ENCODE measurements at places on chromosomes 3 and 15. TPM values are rescaled to one million over a fixed set of nuclear protein-coding genes. Genes with fewer than 3 reads are reported as not detected.

The SLC25A20 gene
- polyA plus RNA-seq, result 254 TPM

GRCh38 chr3:4950948-4951347, 28.3 kb upstream of the BHLHE40 start:
- H3K36me3 ChIP-seq, result no peaks in the 10 kb centered on the region
- no peak for DNase-seq
- H3K4me3 ChIP-seq, result no peak overlapping the region
- H3K4me1 ChIP-seq, result no peaks in the 10 kb centered on the region
- no peak overlapping the region for H3K27ac ChIP-seq

GRCh38 chr3:124258057-124258500, 266.2 kb upstream of the ROPN1 start:
- H3K36me3 ChIP-seq, result no peaks in the 10 kb centered on the region
- DNase-seq, result no peak
- H3K4me3 ChIP-seq, result no peak overlapping the region

DNA sequence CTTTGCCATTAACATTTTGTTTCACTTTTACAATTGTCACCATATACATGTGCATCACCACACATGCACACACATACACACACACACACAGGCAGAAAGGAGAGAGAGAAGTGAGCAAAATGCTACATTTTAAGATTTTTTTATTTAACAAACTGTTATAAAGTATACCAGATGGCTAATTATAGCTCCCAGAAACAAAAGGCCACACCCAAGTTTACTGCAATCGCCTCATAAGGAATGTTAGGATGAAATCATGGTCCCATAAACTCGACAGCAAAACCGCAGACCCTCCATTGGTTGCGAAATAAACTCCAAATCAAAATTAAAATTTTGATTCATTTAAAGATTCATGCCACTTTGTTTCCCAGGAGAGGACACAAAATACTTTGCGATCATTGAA, 16.1 kb upstream of the C15orf61 start:
- H3K27me3 ChIP-seq, result no peaks in the 10 kb centered on the region
- H3K4me1 ChIP-seq, result no peaks in the 10 kb centered on the region
- H3K27ac ChIP-seq, result no peak overlapping the region
- no peak overlapping the region for H3K4me3 ChIP-seq
- H3K36me3 ChIP-seq, result peaks cover 4% of the 10 kb centered on the region

- H3K27me3 ChIP-seq, result peaks cover 2% of the 10 kb centered on the region
- no peak for DNase-seq
- H3K4me1 ChIP-seq, result peaks cover 30% of the 10 kb centered on the region
- no peak overlapping the region for H3K27ac ChIP-seq
These were observed 3.8 kb downstream of the NCEH1 start for GRCh38 chr3:172707030-172707429.

GRCh38 chr3:156559321-156559720, 4.4 kb upstream of the SSR3 start:
- DNase-seq, result no peak
- no peak overlapping the region for H3K4me3 ChIP-seq
- peaks cover 8% of the 10 kb centered on the region for H3K4me1 ChIP-seq
- H3K27ac ChIP-seq, result no peak overlapping the region
- H3K27me3 ChIP-seq, result peaks cover 12% of the 10 kb centered on the region
- H3K36me3 ChIP-seq, result no peaks in the 10 kb centered on the region

- H3K4me3 ChIP-seq, result no peak overlapping the region
- H3K4me1 ChIP-seq, result no peaks in the 10 kb centered on the region
- no peaks in the 10 kb centered on the region for H3K36me3 ChIP-seq
- peaks cover 1% of the 10 kb centered on the region for H3K27me3 ChIP-seq
- no peak for DNase-seq
These were observed 111.7 kb downstream of the CYP19A1 start for GRCh38 chr15:51226576-51227210.

- no peak for DNase-seq
- H3K36me3 ChIP-seq, result no peaks in the 10 kb centered on the region
- peaks cover 2% of the 10 kb centered on the region for H3K4me1 ChIP-seq
- H3K4me3 ChIP-seq, result no peak overlapping the region
- H3K27me3 ChIP-seq, result no peaks in the 10 kb centered on the region
- H3K27ac ChIP-seq, result no peak overlapping the region
These were observed 7.1 kb upstream of the ST6GAL1 start for GRCh38 chr3:186923241-186923640.

GRCh38 chr3:41204369-41204768, 5.1 kb downstream of the CTNNB1 start:
- H3K4me1 ChIP-seq, result peaks cover 94% of the 10 kb centered on the region
- no peak overlapping the region for H3K4me3 ChIP-seq
- H3K36me3 ChIP-seq, result no peaks in the 10 kb centered on the region

DNA sequence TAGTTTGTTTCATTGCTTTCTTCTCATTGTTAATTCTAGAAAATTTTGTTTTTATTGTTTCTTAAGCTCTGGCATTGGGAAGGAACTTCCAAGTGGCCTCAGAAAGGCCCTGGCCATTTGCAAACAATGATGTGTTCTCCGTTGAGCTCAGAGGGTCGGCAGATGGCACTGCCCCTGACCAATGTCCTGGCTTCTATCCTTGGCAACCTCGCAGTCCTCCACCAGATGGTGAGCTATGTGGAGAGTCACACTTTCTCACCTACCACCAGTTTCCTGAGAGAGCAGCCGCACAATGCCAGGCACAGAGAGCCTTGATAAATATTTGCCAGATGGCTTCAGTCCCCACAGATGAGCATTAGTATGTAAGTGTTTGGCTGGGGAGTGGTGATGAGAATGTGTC, 343.7 kb downstream of the EPHB1 start:
- no peak overlapping the region for H3K4me3 ChIP-seq
- DNase-seq, result no peak
- no peaks in the 10 kb centered on the region for H3K36me3 ChIP-seq
- H3K4me1 ChIP-seq, result no peaks in the 10 kb centered on the region
- H3K27me3 ChIP-seq, result no peaks in the 10 kb centered on the region

The SLC51A gene
- polyA plus RNA-seq, result 0.62 TPM

GRCh38 chr15:89756897-89757296, 5.8 kb upstream of the MESP1 start:
- H3K27me3 ChIP-seq, result peaks cover 2% of the 10 kb centered on the region
- no peaks in the 10 kb centered on the region for H3K4me1 ChIP-seq
- no peak overlapping the region for H3K4me3 ChIP-seq
- no peak for DNase-seq

The GOLGA8R gene
- 1.8 TPM for polyA plus RNA-seq

- peak overlapping the region; percentile 100 for H3K27ac ChIP-seq
- no peak for DNase-seq
- peaks cover 37% of the 10 kb centered on the region for H3K4me1 ChIP-seq
- H3K27me3 ChIP-seq, result peaks cover 19% of the 10 kb centered on the region
These were observed 1.5 kb downstream of the CEP63 start for GRCh38 chr3:134487406-134487805.

GRCh38 chr3:112333381-112334317, 693 bp downstream of the CD200 start:
- H3K27me3 ChIP-seq, result peaks cover 13% of the 10 kb centered on the region
- no peaks in the 10 kb centered on the region for H3K36me3 ChIP-seq
- peak overlapping the region; percentile 78 for H3K4me3 ChIP-seq
- peaks cover 17% of the 10 kb centered on the region for H3K4me1 ChIP-seq
- H3K27ac ChIP-seq, result no peak overlapping the region

DNA sequence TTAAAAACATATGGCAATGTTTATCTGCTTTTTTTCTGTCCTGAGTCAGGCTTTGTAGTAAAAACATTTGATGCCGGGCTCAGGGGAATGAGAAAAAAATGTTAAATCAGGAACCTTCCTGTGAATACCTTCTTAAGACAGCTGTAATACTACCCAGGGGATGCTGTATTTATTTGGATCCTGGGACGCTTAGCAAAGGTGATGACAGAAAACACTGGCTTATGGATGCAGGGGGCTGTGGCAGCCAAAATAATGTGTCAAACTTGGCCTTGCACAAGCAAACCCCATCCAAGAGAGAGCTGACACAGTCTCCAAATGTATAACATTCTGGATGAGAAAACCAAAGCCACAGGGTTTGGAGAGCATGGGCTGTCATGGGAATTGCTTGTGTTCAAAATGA, 438.2 kb upstream of the PROK2 start:
- DNase-seq, result no peak
- no peak overlapping the region for H3K4me3 ChIP-seq
- no peaks in the 10 kb centered on the region for H3K36me3 ChIP-seq
- peaks cover 4% of the 10 kb centered on the region for H3K27me3 ChIP-seq
- no peak overlapping the region for H3K27ac ChIP-seq

GRCh38 chr15:67396114-67396513, 124.8 kb upstream of the C15orf61 start:
- no peak overlapping the region for H3K27ac ChIP-seq
- no peak for DNase-seq
- H3K36me3 ChIP-seq, result no peaks in the 10 kb centered on the region
- no peak overlapping the region for H3K4me3 ChIP-seq
- no peaks in the 10 kb centered on the region for H3K4me1 ChIP-seq
- no peaks in the 10 kb centered on the region for H3K27me3 ChIP-seq

DNA sequence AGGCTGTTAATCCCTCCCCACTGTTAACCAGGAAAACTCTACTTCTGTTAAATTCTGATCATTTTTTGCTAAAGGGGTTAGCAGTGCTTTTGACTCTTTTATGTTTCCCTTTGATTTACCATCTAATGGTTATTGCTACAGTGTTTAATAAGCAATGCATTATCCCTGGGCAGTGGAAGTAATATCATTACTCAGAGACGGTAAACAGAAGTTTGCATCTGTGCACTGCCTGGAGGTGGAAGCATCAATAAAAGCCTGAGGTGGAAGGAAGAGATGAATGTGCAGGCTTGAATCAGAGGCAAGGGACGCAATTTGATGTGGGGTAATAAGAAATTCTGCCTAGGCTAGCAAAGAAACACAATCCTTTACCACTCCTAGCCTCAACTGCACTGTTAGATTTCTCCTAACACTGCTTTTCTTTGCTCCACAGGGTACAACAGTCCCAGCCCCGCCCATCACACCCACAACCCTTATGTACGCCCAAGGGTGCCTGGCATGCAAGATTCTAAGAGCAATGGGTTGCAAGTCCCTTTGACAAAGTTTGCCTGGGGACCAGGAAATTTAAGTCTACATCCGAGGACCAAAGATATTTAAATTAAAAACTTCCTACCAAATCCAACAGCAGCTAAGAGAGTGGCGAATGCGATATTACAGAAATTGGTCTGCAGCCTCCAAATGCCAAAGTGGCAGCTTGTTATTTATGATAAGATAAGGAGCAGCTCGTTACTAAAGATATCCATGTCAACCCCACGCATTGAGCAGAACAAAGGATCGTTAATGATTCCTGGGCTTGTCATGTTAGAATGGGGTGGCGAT, 261.4 kb downstream of the FHIT start:
- DNase-seq, result no peak
- H3K27ac ChIP-seq, result no peak overlapping the region
- no peaks in the 10 kb centered on the region for H3K4me1 ChIP-seq

The RTP1 gene
- not detected for polyA plus RNA-seq

GRCh38 chr3:124964387-124964786, 29.8 kb upstream of the MUC13 start:
- no peak overlapping the region for H3K4me3 ChIP-seq
- H3K36me3 ChIP-seq, result peaks cover 13% of the 10 kb centered on the region
- H3K4me1 ChIP-seq, result peaks cover 8% of the 10 kb centered on the region
- no peaks in the 10 kb centered on the region for H3K27me3 ChIP-seq
- DNase-seq, result no peak
- no peak overlapping the region for H3K27ac ChIP-seq

GRCh38 chr15:52445954-52446353, 82.7 kb downstream of the MYO5A start:
- no peak overlapping the region for H3K4me3 ChIP-seq
- H3K27me3 ChIP-seq, result no peaks in the 10 kb centered on the region
- no peaks in the 10 kb centered on the region for H3K36me3 ChIP-seq
- H3K27ac ChIP-seq, result no peak overlapping the region

DNA sequence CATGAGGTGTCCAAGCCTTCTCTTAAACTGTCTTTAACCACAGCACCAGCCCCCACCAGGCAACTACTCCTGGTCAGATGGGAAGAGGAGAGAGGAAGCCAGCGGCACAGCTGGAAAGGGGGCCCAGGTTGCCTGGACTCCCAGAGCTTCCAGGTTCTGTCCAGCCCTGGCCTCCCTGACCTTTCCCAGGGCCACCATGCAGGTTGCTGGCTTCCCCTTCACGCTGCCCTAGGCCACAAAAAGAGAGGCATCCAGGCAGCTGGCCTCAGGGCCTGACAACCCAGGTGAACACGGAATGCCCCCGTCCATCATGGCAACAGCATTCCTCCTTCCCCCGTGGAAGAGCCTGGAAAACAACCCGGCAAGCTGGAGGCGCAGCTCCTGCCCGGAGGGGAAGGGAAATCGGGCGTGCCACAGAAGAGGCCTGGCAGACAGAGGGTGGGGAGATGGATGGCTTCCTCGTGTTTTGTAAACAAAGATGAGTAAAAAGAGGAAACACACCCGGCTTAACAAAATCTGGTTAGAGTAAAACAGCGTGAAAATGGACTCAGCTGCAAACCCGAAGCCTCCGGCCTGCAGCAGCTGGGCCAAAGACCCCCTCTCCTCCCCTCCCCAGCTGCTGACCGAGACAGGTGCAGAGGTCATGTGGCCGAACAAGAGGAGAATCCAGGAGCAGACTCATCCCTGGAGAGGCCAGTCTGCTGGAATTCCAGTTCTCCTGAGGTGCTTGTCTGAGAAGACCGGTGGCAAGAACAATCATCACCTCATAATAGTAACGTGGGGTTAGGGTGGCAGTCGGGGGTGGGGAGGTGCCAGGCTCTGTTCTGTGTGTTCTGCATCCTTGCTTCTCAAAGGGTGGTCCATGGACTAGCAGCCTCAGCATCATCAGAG, 15.5 kb downstream of the BMF start:
- no peak for DNase-seq
- H3K4me1 ChIP-seq, result peaks cover under 1% of the 10 kb centered on the region
- H3K27me3 ChIP-seq, result no peaks in the 10 kb centered on the region
- H3K36me3 ChIP-seq, result no peaks in the 10 kb centered on the region

DNA sequence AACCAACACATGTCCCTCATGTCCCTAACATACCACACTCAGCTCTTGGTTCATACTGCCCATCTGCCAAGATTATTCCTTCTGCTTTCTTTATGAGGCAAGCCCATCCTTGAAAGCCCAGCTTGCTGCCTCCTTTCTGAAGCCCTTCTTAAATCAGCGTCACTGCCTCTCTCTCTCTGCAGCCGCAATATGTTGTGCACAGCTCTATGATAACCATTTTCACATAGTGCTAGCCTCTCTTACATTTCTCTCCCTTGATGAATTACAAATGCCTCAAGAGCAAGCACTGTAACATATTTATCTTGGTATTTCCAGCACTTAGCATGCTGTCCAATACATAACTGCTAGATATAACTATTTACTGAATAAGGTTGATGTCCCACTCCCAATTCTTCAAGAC, 86.5 kb downstream of the TNIK start:
- DNase-seq, result no peak
- H3K36me3 ChIP-seq, result no peaks in the 10 kb centered on the region
- H3K4me1 ChIP-seq, result peaks cover 41% of the 10 kb centered on the region
- no peak overlapping the region for H3K27ac ChIP-seq
- no peaks in the 10 kb centered on the region for H3K27me3 ChIP-seq

The IL17RD gene
- polyA plus RNA-seq, result not detected

The ZNF660 gene
- polyA plus RNA-seq, result 2.6 TPM

GRCh38 chr15:57108296-57108695, 189.9 kb downstream of the TCF12 start:
- no peak for DNase-seq
- no peaks in the 10 kb centered on the region for H3K27me3 ChIP-seq
- no peak overlapping the region for H3K27ac ChIP-seq
- H3K36me3 ChIP-seq, result no peaks in the 10 kb centered on the region
- H3K4me3 ChIP-seq, result no peak overlapping the region
- peaks cover 22% of the 10 kb centered on the region for H3K4me1 ChIP-seq

The FAN1 gene
- 5.2 TPM for polyA plus RNA-seq

Data from immature natural killer cell (primary cell).